ENCODE measurements at places on chromosomes 13 and 19. TPM values are rescaled to one million over a fixed set of nuclear protein-coding genes. Genes with fewer than 3 reads are reported as not detected.
A peak's percentile ranks its signal among the peaks of the same experiment; 100 is the strongest.

The METTL21C gene
- total RNA-seq: not detected

The CRX gene
- total RNA-seq: not detected

DNA sequence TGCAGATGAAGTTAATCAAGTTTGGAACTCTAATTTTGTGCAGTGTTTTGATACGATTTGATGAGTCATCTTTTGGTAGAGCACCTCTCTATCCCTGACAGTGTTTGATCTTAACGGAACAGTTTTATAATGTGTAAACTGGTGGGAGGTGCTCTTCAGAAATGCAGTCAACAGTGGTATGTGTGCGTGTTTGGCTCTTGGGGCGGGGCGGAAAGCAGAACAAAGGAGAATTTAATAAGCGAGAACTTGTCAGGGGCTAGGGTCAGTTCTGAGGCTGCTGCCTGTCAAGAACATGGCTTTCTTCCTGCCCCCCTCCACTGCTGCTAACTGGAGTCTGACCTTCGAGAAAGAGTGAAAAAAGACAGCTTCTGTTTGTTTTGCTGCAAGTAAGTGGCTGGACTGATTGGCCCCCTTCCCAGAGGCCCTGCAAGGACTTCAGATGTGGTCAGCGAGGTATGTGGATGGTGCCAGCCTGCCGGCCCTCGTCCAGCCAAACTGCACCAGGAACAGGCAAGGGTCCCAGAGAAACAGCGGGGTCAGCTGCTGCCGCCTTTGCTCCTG, 40.8 kb downstream of the BBC3 start:
- DNase-seq: peak; percentile 71

DNA sequence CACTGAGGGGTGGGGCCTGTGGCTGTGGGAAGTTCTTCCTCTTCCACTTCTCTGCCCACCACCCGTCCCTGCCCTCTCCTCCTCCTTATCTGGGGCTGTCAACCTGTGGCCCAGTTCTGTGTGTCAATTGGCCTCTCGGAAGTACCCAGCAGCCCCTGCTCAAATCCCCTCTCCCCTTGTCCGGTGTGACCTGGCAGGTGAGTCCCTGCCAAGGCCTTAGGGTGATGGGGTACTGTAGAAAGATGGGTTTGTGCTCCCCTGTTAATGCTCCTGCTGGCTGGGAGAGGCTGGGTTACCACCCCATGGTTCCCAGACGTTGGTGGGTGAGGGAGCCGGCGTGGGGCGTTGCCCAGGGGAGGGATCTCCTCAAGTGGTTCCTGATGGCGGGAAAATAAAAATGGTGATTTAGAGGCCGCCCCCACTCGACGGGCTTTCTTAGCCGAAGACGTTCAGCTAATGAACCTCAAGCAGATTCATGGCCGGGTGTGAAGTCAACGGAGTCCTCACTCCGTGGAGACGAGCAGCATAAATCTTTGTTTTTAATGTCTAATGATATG, 141.2 kb downstream of the URI1 start:
- DNase-seq: no peak

DNA sequence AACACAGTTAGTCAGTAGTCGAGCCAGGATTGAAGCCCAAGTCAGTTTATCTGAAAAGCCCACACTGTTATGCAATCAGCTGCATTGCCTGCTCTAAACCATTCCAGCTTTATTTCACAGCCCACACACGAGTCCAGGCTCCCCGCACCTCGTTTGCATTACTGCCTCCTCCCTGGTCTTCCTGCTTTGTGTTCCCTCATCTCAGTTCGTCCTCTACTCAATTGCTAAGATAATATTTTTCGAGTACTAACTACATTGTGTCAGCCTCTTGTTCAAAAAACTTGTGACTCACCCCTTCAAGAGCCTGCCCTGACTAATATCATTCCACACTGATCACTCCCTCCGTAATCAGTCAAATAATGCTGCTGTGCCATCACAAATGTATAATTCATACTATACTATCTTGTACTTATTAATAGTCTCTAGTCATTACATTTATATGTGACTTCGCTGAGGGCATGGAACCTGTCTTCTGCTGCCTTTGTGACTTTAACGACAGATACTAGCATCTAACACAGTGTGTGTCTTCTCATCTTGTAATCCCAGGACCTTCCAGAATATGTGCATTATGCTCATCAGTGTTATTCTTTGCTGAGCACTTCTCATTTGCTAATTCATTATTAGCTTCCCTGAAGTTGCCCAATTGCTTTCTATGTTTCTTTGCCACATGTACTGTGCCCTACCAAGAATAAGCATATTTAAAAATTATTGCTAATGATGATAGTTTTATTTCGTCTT, 26.2 kb upstream of the WDFY2 start:
- DNase-seq: no peak

DNA sequence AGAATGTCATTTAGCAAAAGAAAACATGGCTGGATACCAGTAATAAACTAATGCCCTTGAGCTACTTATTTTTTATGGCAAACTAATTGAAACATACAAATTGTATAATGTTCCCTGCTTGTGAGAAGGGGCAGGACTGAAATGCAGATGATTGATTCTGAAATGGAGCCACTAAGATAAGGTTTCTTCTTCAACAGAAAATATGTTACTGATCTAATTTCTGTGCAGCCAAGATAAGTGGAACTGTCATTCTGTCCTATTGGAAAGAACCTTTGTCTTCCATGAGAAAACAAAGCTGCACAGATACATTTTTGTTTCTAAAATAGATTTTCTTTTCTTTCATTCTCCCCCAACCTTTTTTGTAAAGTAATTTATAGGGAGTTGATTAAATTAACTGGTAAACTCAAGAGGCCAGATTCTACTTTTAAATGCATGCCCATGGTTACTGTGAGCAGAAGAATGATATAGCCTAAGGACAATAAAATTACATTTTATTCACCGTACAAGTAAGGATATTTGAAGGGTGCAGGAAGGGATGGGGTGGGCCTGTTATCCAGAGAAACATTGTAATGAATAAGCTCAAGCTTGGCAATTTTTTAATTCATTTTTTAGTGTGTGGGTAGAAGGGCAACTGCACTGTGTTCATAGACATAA, 39.9 kb downstream of the STARD13 start:
- DNase-seq: no peak

DNA sequence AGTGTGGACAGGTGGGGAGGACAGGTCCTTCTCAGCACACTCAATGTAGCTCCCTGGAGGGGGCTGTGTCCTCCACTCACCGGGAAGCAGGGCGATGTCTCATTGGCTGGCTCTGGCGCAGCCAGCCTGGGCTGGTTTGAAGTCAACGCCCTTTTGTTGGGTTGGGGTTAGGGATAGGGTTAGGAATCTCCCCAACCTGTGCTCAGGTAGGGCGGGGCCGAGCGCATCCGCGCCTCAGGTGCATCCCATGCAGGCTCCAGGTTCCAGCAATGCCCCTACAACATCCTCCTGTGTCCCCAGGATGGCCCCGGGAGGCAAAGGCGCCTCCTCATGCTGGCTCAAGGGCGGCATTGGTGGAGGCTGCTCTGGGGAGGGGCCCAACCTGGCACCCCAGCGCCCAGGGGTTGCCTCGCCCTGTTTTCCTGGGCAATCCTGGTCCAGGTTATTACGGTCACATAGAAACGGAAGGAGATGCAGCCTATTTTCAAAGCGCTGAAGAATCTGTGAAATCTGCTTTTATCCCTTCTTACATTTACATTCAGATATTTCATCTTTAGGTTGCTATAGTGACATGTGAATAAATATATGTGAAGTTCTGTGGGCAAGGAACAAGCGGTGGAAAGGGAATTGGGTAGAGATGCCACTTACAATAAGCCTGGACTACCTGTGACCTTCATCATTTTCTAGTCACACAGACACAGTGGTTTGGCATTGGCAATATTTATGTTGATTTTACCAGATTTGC, 74.3 kb downstream of the TM9SF2 start:
- no peak for DNase-seq
